Astrocyte of the spinal cord (primary cell): ENCODE measurements at places on chromosomes 7 and 10.

GRCh38 chr10:125868372-125868975 lies 12.6 kb downstream of the DHX32 start:
- DNase-seq: peak; percentile 64

GRCh38 chr10:104580321-104580720 lies 60.8 kb upstream of the SORCS3 start:
- no peak for DNase-seq

GRCh38 chr7:73774923-73775322 lies 4.9 kb upstream of the CLDN3 start:
- DNase-seq: no peak

DNA sequence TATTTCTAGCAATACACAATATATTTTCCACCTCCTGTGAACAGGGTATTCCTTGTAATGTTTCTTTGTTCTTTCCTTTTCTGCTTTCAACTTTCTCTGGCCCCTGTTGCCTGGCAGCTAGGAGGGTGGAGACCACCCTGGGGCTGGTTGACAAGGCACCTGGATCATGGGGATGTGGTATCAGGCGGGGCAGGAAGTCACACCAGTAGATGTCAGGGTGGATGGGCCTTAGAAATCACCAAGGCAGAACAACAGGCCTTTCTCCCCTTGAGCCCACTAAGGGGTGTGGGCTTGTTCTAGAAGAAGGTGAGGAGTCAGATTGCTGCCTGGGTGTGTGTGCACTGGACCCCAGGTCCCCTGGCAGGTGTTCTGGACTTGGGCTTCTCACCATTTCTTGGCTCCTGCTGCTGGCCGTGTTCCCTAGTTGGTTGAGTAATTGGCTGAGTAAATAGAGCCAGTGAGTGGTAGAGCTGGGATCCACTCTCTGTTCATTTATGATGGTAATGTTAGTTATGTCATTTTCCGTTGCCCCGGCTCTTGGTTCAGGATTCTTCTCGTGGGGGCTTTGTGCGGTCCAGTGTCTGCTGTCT lies 24.9 kb downstream of the ZNF783 start:
- DNase-seq: no peak

- no peak for DNase-seq
Measured at GRCh38 chr7:69017208-69017607, 581.1 kb upstream of the AUTS2 start.

DNA sequence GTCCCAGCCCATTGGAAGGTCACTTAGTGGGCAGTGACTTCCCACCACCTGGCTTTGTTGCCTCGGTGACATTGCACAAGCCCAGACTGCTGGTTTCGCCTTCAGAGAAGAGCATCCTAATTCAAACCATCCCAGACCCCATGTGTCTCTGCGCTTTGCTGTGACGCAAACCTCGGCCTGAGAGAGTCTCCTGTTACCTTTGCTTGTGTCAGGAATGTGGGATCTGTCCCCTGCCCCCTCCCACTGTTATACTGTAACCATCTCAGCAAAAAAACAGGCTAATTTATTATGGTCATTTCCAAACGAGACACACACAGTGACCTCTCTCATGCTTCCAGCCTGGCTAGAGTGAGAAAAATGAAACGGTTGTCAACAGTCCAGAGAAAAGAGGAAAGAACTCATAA lies 25.0 kb upstream of the AQP1 start:
- peak; percentile 28 for DNase-seq
